Fibroblast of the aortic adventitia (primary cell): ENCODE measurements at places on chromosomes 2 and 18. TPM values are rescaled to one million over a fixed set of nuclear protein-coding genes. Genes with fewer than 3 reads are reported as not detected.
A peak's percentile ranks its signal among the peaks of the same experiment; 100 is the strongest.

DNA sequence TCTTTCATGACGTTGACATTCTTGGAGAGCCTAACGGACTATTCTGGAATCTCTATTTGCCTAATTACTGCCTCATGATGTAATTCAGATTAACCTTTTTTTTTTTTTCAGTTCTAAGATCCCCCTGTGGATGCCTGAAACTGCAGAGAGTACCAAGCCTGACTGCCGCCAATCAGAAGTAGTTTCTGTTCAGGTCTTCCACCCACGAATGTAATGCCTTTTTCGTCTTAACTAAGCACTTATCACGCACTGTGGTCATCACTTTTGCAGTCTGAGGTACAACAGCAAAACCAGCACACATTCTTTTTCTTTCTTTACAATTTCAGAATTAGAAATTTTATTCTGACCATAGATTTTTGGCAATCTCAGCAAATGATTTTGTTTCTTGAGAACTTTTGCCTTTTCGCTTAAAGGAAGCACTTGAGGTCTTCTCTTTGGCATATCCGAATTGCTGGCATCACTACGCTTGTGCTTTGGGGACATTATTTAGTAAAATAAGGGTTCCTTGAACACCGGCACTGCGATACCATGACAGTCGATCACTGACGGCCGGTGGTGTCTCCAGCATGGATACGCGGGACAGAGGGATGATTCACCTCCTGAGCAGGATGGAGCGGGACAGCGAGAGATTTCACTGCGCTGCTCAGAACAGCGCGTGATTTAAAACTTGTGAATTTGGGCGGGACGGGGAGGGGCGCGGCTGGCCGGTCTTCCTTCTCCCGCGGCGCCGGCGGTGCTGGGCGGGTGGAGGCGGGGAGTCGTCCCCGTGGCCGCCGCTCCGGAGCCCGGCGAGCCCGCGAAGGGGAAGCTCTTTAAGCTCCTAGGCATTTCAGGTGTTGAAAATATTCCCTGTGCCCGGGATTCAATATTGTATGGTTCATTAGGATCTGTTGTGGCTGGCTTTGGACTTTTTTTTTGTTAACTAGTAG is 32.0 kb upstream of the GPR55 start:
- peak; percentile 19 for DNase-seq

DNA sequence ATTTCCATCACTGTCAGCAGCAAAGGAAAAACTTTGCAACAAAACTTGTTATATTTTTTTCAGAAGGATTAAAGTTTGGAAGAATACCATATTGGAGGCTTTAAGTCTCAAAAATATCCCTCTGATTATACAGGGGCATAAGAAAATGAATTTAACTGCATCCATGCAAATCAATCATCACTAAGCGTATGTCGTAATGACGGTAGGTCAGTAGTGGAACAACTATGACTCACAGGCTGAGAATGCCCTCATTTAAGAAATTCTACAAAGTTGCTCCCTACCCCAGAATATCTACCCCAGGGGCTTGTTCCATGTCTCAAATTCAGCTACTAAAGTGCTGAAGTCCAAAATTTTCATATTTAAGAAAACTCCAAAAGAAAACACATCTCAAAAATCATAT is 12.5 kb upstream of the NAB1 start:
- peak; percentile 76 for DNase-seq

- no peak for DNase-seq
Measured at GRCh38 chr2:136798766-136799165, 33.4 kb downstream of the THSD7B start.

Gene ARHGAP15
- not detected in 2 replicates for total RNA-seq
